ENCODE measurements at places on chromosomes 3 and 15.

DNA sequence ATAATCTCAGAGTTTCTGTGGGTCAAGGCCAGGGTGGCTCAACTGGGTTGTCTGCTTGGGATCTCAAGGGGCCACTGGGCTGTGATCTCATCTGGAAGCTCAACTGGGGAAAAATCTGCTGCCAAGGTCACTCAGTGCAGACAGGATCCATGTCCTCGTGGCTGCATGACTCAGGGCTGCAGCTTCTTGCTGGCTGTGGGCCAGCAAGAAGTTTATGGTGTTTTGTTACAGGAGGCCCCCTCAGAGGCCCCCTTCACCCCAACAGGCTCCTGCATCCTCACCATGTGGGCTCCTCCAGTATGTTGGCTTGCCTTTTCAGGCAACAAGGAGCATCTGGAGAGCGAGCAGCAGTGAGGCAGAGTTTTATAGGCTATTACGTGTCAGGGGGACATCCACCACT, 14.6 kb downstream of the OCA2 start:
- DNase-seq: no peak

- DNase-seq: no peak
Measured at GRCh38 chr3:81776643-81777042, 15.2 kb upstream of the GBE1 start.

DNA sequence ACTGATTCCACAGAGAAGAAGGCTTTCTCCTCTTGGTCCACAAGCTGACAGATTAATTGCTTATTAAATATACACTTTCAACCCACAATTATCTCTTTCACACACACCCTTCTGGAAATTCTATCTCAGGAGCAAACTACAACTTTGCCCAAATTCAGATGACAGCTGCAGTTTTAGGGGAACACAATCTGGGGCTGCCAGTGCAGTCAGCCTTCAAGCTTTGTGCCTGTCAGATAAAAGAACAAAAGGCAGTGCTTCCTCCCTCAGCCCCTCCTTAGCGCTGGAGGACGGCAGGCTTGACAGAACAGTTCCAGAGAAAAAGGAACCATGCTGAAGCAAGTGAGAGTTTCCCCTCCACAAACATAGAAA, 99.6 kb downstream of the TMCC1 start:
- DNase-seq: no peak

DNA sequence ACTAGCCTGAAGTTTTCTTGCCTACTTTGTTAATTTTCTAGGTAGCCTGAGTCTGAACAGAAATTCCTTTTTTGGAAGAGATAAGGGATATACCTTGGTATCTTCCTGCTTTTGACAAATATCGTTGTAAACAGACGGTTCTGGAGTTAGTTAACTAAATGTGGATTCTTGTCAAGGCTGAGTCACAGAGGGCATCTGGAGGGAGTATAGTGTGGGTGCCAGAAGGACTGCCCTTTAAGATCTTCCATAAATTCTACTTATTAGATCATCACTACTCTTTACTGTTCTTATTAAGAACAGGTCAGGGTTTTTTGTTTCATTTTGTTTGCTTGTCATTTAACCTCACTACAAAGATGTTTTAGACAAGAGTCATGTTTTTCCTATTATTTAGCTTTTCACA, 125.3 kb upstream of the SKOR1 start:
- DNase-seq: peak; percentile 27

- peak; percentile 18 for DNase-seq
Measured at GRCh38 chr15:91706322-91707032, 147.0 kb upstream of the SLCO3A1 start.

DNA sequence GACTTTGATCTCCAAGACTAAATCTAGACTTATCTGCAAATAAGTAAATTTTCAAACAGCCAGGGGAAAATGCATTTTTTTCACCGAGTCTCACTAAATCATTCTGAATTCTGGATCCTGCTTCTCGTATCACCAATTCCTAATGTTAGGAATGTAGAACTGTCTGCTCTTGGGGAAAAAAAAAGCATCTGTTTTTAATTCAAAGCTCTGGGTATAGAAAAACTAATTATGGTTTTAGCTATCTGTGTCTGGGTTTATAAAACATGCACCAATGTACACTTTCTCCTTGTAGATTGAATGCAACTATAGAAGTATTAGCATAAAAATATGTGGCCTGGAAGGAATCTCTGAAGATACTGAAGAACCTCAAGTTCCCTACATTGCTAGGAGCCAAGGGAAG, 4.8 kb upstream of the CDAN1 start:
- no peak for DNase-seq

DNA sequence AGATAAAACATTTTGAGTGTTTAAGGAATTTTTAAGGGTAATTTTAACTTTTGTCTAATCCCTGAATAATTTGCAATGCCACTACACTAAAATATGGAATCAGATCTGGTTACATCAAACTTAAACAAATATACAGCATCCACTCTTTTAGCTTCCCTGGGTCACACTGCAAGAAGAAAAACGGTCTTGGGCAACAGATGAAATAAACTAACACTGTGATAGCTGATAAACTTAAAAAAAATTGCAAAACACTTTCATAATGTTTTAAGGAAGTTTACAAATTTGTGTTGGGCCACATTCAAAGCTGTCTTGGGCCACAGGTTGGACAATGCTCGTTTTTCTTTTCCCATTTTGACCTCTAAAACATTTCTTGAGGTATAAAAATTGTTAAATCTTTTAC, 34.3 kb downstream of the CCDC66 start:
- no peak for DNase-seq

GRCh38 chr3:134896696-134897095, 101.6 kb downstream of the EPHB1 start:
- DNase-seq: no peak

GRCh38 chr3:100629421-100630127, 20.2 kb downstream of the ADGRG7 start:
- no peak for DNase-seq

DNA sequence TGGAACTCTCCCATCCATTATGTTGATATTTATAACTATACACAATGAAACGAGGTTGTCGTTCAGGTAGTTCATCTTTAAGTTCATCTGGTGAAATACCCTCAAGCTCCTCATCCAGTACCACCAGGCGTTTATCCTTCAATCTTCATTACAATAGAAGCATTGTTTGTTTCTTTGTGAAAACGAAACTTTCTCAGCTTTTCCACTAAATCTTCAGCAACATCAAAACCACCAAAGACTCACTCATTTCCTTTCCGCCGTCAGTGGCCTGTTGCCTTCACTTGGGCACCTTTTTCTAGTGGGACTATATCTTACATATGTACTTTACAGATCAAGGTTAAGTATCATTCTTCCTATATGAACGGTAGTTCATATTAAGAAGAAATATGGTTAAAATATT, 44.1 kb upstream of the TFG start:
- DNase-seq: no peak

- no peak for DNase-seq
Measured at GRCh38 chr3:189195302-189195701, 23.5 kb downstream of the TPRG1 start.

- DNase-seq: no peak
Measured at GRCh38 chr15:93479715-93480114, 390.7 kb upstream of the RGMA start.

DNA sequence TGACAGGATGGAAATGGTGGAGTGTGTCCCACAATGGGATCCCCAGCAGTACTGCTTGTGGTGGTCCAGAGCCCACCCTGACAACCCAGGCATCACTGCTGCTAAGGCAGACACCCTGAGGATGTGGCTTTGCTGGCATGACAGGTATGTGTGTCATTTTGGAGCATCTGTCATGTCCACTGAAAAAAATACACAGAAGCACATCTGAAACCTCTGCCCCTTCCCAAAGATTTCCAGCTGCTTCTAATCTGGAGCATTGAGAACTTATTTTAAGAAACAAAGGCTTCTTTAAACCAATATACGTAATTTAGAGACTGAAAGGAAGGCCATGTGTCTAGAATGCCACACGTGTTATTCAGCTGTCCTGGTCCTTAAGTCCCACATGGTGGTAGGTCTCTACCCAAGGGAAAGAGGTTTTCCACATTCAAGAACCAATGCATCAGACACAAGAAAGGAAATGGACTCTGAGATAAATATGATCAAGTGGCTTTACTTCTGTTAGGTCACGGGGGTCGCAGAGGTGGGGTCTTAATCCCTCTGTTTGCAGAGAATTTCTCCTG, 88.3 kb downstream of the PDZRN3 start:
- DNase-seq: no peak

GRCh38 chr3:171849617-171850319, 6.6 kb downstream of the TMEM212 start:
- DNase-seq: no peak

GRCh38 chr3:105366326-105367062, at the start of gene ALCAM:
Gene ALCAM, plus strand, starts transcription at chr3:105366909.
- DNase-seq: peak; percentile 98

GRCh38 chr15:91465086-91465485, 365.0 kb downstream of the SV2B start:
- no peak for DNase-seq

DNA sequence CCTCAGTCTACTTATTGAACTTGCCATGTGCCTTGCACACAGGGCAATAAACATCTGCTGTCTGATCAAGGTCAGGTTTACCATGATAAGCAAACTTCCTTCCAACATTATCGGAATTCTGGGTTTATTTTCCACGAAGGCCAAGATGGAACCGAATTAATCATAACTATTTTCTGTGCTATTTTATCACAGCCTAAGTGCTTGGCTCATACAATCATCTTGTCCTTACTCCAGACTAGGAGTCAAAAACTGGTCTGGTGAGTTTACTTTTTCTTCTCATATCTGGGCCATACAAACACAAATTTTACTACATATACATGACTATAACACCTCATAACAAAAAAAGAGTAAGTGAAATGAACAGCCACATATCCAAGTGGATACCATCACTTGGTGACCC, 2.3 kb downstream of the FBN1 start:
- DNase-seq: no peak

GRCh38 chr3:126961191-126961790, 21.6 kb upstream of the PLXNA1 start:
- DNase-seq: peak; percentile 73

DNA sequence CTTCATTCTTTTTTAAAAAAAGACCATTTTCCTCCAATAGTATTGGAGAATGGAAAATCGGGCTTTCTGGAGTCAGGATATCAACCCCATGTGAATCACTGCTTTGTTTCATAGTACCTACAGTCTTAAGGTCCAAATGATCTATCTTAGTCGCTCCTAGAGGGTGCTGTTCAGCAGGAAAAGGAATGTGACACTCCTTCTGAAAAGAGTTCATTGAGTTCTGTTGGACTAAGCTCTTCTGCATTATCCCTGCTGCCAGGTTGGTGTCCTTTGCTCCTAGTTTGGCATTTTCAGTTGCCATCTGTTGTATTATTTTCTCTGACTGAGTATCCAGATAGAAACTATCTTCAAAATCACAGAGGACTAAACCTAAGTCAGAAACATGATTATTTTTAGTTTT, 57.2 kb downstream of the POLQ start:
- no peak for DNase-seq

DNA sequence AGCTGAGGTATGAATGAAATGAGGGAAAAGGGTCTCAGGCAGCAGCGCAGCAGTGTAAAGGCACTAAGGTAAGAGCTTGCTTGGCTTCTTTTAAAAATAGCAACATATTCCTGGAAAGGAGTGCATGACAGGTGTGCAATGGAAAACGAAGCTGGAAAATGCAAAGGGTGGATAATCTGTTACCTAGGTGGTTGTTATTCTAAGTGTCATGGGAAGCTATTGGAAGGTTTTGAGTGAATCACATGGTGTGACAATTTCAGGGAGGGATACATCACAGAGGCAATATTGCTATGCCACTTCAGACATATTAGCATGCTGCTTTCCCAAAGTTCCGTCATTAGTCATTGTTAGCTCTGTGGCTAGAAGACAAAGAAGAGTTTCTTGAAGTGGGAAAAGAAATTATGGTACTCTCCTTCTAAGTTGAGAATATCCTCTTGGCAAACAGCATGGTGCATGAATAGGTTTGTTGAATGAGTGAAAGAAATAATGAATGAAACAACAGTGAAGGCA, 28.7 kb upstream of the TMEM45A start:
- DNase-seq: no peak

GRCh38 chr3:43423142-43423541, 136.8 kb downstream of the SNRK start:
- no peak for DNase-seq

GRCh38 chr3:45917146-45917898, 25.9 kb upstream of the CXCR6 start:
- no peak for DNase-seq

GRCh38 chr3:197224034-197224444, 74.4 kb downstream of the DLG1 start:
- DNase-seq: peak; percentile 9

- DNase-seq: no peak
Measured at GRCh38 chr15:80070840-80071239, 11.4 kb downstream of the ZFAND6 start.

GRCh38 chr3:171813897-171814460, 3.7 kb upstream of the PLD1 start:
- no peak for DNase-seq

- DNase-seq: no peak
Measured at GRCh38 chr3:54792584-54792983, 135.3 kb downstream of the LRTM1 start.

DNA sequence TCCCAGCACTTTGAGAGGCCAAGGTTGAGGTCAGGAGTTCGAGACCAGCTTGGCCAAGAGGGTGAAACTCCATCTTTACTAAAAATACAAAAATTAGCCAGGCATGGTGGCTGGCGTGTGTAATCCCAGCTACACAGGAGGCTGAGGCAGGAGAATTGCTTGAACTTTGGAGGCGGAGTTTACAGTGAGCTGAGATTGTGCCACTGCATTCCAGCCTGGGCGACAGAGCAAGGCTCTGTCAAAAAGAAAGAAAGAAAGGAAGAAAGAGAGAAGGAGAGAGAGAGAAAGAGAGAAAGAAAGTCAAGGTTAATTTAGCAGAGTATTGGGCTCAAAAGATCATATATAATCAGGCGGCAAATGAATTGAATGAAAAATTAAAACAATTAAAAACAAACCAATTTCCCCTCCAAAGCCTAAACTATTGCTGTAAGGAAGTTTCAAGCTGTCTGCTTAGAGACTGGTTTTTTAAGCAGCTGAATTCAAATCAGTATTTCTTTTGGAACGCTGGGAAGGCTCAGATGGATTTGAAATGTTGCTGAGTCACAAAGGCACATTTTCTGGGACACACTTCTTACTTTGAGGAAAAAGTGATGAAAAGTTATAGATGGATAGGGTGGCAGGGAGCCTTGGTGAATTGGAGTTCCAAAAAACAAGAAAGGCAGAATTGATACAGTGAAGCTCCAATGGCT, 81.3 kb upstream of the BHLHE40 start:
- no peak for DNase-seq

- no peak for DNase-seq
Measured at GRCh38 chr3:55636300-55637195, 149.4 kb upstream of the WNT5A start.

GRCh38 chr3:156782319-156782718, 43.8 kb upstream of the LEKR1 start:
- no peak for DNase-seq

DNA sequence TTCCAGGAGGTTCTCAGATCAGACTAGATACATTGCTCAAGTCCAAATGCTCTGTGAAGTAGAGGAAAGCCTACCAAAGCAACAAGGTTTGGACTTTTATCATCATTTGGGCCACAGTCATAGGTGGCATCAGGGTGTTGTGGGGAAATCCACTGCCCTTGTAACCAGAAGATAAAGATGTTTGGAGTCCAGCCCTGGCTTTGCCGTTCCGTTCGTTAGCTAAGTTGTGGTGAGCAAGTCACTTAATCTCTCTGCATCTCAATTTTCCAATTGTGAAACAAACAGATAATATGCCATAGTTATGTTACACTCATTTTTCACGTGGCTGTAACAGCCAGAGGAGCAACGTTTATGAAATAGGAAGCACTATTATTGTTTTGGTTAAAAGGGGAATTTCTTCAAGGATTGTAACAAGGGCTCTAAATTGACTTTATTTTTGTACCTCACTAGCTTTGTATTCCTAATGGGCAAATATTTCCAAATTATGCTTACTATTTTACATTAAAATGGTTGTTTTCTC, 125.6 kb downstream of the CD47 start:
- DNase-seq: no peak

All from GM04504 (cell line).